Hematopoietic multipotent progenitor cell (in vitro differentiated cells): ENCODE measurements at places on chromosomes 7 and 10.

GRCh38 chr7:43476896-43477295 is 106.0 kb upstream of the STK17A start:
- no peak for DNase-seq

DNA sequence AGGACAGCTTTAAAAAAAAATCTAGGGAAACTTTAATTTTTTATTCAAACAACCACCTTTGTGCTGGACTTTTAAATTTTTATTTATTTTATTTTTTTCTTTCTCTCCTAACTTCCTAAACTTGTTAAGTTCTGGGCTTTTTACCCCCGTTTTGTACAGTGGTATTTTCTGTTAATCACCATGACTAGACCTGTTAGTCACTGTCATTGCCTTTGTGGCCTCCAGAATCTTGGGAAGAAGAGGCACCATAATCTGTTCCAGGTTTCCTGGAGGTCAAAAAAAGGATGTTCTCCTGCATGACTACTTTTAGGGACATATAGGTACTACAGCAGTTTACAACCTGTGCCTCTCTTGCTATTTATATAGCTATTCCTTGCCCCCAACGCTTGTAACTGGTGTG is 31.1 kb upstream of the DDX50 start:
- DNase-seq = no peak

GRCh38 chr10:35304649-35305048 is 31.7 kb upstream of the CCNY start:
- DNase-seq = peak; percentile 3

DNA sequence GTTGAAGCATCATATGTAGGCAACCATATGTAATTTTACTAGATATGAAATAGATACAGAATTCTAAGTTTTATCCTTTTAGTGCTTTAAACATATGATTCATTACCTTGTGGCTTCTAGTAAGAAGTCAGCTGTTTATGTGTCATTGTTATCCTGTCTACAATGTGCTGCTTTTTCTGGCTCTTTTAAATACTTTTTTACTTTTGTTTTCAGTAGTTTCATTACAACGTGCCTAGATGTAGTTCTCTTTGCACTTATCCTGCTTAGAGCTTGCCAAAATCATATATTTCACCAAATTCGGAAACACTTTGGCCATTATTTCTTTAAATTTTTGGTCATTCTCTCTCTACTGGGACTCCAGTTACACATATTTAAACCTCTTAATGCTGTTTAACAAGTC is 26.4 kb downstream of the YAE1 start:
- peak; percentile 67 for DNase-seq

DNA sequence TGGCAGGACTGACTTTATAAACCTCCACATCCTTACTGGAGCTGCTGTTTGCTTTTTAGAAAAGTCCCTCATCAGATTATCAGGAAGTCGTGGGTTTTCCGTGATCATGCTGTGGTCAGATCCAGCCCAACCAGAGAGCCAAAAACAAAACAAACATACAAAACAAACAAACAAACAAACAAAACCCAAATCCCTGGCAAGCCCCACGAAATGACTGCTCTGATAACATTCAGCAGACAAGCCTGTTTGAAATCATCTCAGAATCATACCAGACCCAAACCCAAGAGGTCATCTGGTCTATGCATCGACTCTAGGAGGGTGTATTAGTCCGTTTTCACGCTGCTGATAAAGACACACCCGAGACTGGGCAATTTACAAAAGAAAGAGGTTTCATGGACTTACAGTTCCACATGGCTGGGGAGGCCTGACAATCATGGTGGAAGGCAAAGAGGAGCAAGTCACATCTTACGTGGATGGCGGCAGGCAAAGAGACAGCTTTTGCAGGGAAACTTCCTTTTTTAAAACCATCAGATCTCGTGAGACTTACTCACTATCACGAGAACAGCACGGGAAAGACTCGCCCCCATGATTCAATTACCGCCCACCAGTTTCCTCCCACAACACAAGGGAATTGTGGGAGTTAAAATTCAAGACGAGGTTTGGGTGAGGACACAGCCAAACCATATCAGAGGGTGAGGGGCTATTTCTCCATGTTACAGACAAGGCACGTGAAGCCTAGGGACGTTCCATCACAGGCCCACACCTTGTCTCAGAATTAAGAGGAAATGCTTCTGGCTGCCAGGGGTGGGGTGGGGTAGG is 85.7 kb downstream of the PARP12 start:
- DNase-seq = no peak
